ENCODE measurements at places on chromosomes 5 and 9.
A peak's percentile ranks its signal among the peaks of the same experiment; 100 is the strongest.

- no peak for DNase-seq
Measured at GRCh38 chr9:126819482-126819881, 14.6 kb downstream of the ZBTB43 start.

GRCh38 chr9:91033797-91034196, 232.2 kb downstream of the SYK start:
- DNase-seq, result peak; percentile 78

DNA sequence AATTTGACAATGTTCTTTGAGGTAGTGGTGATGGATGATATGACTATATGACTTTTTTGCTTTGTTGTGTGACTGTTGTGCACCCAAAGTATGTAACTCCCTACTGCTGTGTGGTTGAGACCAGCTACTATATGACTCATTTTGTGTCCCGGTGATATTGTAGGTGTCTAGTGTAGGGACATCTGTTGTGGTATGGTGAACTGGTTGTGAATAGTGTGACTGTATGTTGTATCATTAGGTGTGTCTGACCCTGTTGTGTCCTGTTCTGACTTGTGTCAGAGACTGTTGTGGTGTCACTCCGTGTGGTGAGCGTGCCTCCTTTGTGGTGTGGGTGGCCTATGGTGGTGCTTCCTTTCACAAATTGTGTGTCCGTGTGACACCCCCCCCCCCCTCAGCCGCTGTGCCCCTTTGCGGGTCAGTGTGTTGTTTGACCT, 11.2 kb upstream of the CXXC5 start:
- DNase-seq, result peak; percentile 56

DNA sequence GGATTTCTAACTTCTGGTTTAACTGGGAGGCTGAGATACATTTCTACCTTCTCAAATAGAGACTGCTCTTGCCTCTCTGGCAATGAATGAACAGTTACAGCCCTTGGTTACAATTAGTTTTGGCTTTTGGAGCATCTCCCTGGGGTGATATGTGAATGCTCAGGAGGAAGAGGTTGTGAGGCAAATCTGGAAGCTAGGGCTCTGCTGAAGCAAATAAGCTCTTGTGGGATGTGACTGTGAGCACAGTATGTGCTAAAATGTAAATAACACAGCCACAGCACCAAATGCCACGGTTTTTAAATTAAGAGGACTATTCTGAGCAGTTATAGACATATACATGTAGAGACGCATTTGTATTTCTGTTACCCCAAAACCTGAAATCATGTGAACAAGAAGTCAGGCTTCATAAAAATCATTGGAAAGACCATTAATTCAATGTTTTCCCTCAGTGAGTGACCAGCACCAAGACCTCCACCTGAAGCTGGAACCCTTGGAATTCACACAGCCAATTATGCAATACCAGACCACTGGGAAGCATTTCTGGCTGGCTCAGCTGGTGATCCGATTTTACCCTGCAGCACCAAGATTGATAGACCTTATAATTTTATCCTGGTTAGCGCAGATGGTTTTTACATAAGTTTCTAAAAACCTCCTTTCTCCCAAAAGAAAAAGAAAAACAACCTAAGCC, 3.0 kb upstream of the SLC44A1 start:
- DNase-seq, result no peak

GRCh38 chr5:138448481-138449398, 9.9 kb downstream of the REEP2 start:
- no peak for DNase-seq

DNA sequence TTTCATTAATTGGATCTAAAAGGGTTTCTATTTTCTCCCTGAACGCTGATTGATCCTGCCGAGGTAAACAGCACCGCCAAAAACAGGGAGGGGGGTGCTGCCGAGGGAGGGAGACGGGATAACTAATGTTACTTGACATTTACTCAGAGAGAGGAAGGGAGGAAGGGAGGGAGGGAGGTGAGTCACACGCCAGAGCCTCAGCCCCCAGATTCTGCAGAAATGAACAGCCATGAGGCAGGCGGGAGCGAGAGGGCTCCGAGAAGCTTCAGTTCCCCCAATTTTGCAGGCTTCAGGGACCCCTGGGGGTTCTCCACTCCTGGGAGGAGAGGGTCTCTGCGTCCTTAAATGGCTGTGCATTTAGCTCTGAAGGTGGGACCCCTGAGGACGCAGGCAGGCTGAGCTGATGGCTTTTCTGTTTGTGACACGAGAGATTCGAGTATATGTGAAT, 59.1 kb upstream of the IER5L start:
- peak; percentile 64 for DNase-seq

GRCh38 chr5:52497133-52497693, 290.5 kb upstream of the ITGA1 start:
- DNase-seq, result no peak

DNA sequence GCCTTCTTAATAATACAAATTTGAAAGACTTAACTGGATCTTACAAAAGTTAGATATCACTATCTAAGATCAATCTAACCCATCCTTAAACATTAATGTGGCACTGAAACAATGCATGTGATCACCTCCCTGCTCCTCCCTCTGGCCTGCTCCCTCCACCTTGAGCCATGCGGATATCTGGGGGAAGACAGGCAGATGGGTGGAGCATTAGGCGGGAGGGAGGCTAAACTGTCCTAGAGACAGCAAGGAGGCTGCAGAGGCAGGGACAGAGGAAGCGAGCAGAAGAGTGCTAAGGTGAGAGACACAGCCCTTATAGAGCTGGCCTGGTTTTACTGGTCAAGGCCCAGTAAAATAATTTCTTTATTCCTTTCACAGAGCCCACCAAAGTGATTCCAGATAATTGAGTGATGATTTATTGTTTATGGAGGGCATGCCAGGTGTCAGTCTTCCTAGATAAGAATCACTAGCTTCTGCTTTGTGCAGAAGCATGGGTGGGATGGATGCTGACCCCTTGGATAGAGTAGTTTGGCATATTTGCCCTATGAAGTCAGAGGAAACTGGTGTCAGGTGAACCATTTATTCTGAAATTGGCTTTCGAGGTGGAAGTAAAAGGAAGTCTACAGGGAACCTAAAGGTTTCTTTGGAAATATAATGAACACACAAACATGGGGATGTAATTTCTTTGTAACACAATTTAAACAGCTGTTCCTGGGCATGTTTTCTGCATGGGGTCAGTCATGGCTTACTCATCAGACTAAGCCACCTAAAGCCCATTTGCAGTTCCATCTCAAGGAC, 188.3 kb downstream of the GNAQ start:
- no peak for DNase-seq

DNA sequence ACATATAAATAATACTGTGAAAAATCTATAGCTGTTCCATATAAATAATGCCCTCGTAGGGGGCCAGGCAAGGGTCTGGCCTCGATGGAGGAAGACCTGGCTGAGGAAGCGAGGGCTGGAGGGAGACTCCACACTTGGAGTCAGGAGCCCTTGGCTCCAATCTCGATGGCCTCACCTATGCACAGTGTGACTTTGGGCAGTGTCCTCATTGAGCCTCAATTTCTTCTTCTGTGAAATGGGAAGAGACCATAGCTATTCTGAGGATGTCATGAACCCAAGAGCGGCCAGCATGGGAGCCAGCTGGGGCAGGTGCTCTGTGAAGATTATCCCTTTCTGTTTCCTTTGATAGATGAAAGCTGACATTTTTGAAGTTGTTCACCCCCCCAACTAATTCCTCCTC, 24.8 kb downstream of the ANGPTL2 start:
- no peak for DNase-seq

GRCh38 chr5:1125030-1125357, 13.1 kb upstream of the SLC12A7 start:
- no peak for DNase-seq

DNA sequence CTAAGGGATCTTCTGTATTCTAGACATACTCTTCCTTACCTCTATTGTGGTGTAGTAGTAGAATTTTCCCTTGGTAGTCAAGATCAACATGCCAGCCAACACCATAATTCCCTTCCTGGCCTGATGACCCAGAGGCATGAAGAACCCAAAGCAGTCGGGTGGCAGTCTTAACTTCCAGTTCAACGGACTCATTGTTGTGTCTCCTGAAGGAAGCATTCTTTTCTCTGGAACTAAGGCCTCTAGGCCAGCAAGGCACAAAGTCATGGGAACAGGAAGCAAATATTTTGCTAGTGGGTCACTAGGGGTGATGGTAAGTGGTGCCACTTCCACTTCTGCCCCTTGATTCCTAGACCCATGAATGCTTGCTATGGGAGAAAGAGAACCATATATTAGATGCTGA, 55.2 kb upstream of the DAPK1 start:
- DNase-seq, result no peak

GRCh38 chr5:74766418-74766848, 484 bp downstream of the GFM2 start:
- DNase-seq, result peak; percentile 42

DNA sequence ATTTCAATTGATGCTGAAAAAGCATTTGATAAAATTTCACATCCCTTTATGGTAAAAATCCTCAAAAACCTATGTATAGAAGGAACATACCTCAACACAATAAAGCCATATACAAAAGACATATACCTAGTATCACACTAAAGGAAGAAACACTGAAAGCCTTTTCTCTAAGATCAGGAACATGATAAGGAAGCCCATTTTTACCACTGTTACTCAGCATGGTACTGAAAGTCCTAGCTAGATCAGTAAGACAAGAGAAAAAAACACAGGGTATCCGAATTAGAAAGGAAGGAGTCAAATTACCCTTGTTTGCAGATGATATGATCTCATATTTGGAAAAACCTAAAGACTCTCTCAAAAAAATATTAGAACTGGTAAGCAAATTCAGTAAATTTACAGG, 350.2 kb upstream of the PDE4D start:
- DNase-seq, result no peak

DNA sequence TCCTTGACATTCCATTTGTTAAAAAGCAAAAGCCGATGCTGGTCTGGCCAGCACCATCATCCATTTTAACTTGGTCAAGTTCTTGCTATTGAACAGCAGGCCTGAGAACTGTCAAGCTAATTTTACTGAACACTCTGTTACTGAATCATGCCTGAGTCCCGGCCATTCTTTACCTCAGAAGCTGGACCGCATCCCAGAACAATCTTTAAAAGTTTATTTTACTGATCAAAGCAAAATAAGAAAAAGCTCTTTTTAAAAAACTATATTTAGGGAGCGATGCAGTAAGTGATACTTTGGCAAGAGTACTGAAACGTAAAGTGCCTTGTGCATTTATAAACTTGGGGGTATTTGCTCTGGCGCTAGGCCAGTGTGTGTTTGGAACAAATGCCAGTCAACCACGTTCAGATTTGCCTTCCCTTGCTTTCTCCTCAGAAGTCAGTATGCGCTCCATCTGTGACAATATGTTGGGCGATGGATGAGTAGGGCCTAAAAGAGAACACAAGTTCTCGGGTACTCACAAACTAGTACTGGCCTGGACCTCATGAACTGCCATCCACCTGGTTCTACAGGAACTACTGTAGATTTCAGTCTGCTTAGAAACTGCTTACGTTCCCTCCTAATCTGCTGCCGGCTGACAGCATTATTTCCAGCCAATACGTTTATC, 161.9 kb downstream of the MAPKAP1 start:
- DNase-seq, result no peak

DNA sequence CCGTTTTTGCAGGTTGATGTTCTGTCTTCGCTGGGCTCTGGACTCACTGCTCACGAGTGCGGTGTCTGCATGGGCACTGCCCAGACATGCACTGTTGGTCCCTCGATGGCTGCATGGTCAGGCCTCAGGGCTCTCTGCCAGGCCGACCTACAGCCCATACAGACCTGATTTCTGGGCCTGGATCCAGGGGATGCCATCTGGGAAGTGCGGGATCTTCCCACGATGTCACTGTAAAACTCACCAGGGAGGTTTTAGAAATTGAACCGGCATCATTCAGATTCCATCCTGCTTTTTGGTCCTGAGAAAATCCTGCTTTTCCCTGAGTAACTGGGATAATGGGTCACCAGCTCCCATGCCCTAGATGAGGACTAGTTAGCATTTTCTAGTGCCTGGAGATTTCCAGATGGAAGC, 9.1 kb downstream of the S1PR3 start:
- no peak for DNase-seq

GRCh38 chr9:2396622-2397285, 224.8 kb upstream of the VLDLR start:
- DNase-seq, result no peak

GRCh38 chr9:127308652-127309434, 44.3 kb downstream of the GARNL3 start:
- no peak for DNase-seq

- DNase-seq, result no peak
Measured at GRCh38 chr9:21015129-21015815, 16.2 kb downstream of the HACD4 start.

DNA sequence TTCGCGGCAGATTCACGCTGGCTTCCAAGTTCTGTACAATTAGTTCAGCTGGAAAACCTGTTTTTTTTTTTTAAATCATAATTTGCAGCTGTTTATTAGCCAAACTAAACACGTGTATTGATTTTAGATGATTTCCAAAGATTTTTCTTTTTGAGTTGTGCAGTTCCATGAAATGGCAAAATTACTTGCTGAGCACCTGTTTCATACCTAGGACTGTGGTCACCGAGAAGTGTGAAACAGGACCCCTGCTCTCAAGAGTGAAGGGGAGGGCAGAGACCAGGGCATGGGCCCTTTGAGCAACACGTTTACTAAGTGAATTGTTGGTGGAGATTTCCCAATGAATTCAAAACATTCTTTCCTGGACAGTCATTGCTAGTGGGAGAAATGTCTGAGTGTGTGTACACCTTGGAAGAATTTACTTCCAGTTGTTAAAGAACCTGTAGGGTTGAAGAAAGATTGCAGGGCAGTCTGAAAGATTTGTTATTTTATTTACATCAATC, 688 bp downstream of the SNX24 start:
- no peak for DNase-seq

DNA sequence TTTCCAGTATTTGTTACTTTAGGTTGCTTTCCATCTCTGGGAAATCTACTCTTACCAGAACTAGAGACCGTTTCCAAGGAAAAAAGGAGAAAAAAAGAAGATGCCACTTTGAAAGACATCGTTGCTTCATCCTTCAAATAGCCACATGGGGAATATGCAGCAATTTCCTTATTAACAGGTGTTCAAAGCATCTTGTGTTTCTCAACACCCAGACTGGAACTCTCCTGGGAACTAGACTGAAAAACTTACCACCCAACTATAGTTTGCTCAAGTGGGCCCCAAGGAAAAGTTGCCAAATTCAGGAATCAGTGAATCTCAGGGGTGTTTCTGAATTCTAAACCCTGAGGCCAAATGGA, 80.0 kb upstream of the JAK2 start:
- no peak for DNase-seq

GRCh38 chr5:19790829-19791466, 197.1 kb downstream of the CDH18 start:
- no peak for DNase-seq

- DNase-seq, result no peak
Measured at GRCh38 chr5:136210259-136210658, 17.3 kb upstream of the SMIM32 start.
